Stimulated activated CD4-positive, alpha-beta T cell treated with anti-CD3 and anti-CD28 coated beads, TNF-alpha, amount 100 ng/mL, for 4 hours (primary cell): ENCODE measurements at places on chromosomes 6 and 20.

DNA sequence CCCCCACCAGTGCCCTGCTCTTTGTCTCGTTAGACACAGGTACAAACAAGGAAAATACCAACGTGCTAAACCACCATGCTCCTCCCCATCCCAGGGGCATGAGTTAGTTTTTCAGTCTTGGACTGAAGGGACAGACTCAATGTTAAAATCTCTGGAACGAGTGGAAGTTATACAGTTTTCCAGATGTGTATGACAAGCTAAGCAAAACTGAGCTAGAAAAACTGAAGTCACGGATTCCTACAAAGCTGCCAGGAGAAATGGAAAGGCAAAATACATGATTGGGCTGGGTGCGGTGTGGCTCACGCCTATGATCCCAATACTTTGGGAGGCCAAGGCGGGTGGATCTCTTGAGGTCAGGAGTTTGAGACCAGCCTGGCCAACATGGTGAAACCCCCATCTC is 34.3 kb upstream of the QKI start:
- DNase-seq, result no peak

DNA sequence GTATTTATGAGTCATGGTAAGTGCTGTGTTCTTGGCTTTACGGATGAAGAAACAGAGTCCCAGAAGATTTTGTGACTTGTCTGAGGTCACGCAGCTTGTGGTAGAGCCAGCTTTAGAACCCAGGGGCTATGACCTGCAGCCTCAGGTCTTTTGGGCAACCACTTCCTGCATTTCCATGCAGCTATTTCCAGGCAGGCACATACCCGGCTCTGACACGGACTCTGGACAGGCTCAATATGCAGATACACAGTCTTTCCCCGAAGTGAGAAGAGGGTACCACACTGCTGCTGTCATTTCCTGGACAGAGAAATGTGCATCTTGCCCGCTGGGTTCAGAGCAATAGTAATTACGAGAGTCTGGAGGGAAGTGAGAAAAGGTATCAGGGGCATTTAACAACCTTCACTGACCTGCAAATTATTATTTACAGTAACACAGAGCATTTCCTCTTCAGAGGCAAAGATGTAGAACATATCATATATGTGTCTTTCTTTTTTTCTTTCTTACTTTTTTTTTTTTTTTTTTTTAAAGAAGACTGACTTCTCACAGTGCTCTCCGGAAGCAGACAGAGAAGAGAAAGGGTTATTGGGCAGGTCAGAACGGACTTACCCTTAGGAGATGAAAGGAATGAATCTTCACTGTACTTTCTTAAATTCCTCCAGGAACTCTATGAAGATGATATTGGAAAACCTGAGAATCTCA is 185.1 kb downstream of the CLIC5 start:
- DNase-seq, result no peak

DNA sequence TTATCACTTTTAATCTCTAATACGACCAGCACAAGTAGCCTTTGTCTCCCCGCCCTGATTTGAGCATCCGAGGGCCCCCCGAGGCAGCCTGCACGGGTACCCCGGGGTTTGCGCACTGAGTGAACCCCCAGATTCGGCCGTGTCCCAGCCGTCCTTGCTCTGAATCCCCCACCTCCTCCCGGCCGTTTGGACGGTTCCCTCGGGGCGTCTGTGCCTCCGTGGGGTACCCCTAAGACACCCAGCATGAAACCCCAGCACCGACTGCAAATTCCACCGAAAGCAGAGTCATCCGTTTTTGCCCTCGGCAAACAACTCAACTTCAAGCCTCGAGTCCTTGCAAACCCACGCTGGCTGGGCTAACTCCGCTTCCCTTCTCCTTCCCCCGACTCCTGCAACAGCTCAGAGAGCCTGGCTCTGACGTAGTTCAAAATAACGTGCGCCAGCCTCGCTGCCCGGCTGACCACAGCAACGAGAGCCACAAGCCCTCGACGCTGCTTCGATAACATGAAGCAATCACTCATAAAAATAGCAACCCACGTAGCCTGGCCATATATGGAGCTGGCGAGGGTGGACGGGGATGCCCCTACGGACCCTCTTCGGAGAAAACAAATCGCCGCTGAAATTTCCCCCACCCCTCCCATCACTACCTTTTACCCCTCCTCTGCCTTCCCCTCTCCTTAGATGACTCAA is 764 bp upstream of the SNAP25 start:
- DNase-seq, result no peak

DNA sequence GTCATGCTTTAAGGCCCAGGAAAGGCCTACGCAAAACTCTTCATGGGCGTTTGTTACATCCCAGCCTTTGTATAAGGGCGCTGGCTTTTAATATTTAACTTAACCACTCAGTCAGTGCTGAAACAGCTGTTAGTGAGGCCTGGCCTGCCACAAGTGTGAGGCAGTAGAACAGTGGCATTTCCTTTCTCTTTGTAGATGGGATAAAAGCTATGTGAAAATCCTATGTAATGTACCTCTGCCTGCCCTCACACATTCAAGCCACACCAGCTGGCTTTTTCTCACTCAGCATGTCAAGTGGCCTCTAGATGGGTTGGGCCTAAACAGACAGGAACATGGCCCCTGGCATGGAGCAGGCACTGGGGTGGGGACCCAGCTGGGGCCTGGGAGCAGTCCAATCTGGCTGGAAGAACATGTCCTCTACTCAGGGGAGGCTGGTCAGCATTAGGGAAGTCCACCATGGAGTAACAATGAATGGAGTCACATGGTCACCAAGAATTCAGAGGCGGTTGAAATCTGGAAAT is 20.7 kb downstream of the CGA start:
- no peak for DNase-seq

GRCh38 chr20:3010985-3011723 is 32.3 kb upstream of the GNRH2 start:
- DNase-seq, result no peak

DNA sequence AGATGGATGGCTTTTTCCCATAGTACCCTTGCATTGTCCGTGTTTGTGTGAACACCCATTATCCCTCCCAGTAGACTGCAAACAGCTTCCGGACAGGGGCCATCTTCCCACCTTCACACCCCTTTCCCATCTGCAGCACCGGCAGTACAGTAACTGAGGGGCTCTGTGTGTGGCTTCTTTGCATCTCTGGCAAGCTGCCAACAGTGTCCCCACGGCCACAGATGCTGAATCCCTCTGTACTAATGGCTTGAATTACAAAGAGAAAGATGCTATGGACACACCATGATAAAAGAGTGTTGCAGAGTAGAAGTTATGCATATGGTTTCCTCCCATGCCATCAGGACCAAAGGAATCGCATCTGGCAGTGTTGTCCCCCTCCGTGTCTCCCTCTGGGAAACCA is 101.1 kb upstream of the CDYL start:
- no peak for DNase-seq

- no peak for DNase-seq
Measured at GRCh38 chr20:63501818-63502670, 3.2 kb upstream of the EEF1A2 start.

DNA sequence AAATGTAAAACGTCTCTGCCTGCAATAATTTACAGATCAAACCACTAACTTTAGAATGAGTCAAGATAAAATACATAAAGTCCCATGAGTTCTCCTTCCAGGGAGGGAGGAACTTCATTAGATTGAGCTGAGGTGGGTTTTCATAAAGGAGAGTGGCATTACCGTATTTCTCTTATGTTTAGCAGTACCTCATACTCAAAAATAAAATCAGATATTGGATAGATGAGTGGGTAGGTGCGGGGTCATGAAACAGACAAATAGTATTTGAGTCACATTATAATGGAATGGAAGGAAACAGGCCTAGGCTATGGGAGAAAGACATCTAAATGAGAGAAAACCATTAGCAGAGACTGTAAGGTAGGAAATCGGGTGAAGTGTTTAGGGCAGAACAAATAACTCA is 166.1 kb upstream of the SMLR1 start:
- no peak for DNase-seq

- DNase-seq, result no peak
Measured at GRCh38 chr6:79077715-79078074, 359 bp downstream of the PHIP start.

- no peak for DNase-seq
Measured at GRCh38 chr20:61557621-61558020, 305.6 kb downstream of the CDH4 start.

GRCh38 chr6:144585217-144585814 is 300.2 kb downstream of the UTRN start:
- DNase-seq, result no peak
